CD4-positive, alpha-beta T cell (primary cell): ENCODE measurements at places on chromosomes 16 and 17.

GRCh38 chr16:85475233-85475632 is 137.9 kb upstream of the GSE1 start:
- DNase-seq: no peak

GRCh38 chr17:69434164-69434579 is 19.7 kb downstream of the MAP2K6 start:
- DNase-seq: no peak

DNA sequence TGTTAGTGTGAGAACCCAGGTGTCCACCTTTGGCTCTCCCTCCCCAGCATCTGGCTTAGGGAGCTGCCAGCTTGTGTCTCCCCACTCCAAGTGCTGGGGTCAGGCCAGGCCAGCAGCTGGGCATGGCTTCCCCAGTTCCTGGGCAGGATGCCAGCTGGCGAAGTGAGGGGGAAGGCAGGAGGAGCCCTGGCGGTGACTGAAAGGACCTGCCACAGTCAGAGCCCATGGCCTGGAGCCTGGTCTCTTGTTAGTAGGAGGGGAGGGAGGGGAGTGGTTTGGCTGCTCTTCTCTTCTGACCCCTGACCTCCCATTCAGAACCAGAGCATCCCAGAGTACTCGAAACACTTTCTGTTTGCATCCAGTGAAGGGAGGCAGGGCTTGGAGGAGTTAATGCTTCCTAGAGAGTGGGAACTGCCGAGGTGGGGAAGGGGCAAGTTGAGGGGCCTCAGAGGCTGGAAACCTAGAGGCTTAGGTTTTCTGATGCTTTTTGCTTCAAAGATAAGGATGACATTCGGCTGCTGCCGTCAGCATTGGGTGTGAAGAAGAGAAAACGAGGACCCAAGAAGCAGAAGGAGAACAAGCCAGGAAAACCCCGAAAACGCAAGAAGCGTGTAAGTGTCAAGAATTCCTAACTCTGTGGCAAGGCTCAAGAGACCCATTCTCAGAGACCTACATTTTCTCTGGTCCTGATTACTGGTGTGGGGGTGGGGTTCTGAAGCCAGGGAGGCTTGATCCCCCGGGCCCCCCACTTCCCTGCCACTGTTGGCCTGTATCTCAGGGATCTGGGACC is 772 bp downstream of the CHD3 start:
- peak; percentile 49 for DNase-seq

- no peak for DNase-seq
These were observed 30.7 kb upstream of the SSTR2 start for GRCh38 chr17:73133911-73134649.

DNA sequence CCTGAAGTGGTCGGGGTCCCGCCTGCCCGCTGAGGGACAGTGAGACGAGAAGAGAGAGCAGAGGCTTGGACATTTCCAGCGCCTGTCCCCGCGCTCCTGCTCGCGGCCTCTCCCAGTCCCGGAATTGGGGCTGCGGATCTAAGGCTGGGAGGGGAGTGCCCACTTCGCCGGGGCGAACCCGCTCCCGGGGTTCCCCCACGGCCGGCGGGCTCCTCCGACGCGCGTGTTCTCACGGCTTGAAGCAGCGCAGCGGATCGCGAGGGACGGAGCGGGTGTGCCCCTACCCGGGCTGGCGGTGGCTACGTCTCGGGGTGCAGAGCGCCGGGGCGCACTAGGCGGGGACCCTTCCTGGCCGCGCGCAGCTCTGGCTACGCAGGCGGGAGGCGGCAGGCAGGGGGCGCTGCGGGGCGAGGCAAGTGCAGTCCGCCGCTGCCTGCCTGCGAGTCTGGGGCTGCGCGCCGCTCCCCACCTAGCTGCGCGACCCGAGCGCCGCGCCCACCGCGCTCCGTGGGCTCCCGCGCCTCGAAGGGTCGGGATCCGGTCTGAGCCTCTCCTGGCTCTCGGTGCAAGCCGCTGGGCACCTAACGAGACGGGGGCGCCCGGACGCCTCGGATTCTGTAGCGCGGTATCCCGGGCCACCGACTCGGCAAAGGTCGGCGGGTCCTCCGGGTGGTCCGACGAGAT is 1.2 kb downstream of the NGFR start:
- DNase-seq: peak; percentile 78

DNA sequence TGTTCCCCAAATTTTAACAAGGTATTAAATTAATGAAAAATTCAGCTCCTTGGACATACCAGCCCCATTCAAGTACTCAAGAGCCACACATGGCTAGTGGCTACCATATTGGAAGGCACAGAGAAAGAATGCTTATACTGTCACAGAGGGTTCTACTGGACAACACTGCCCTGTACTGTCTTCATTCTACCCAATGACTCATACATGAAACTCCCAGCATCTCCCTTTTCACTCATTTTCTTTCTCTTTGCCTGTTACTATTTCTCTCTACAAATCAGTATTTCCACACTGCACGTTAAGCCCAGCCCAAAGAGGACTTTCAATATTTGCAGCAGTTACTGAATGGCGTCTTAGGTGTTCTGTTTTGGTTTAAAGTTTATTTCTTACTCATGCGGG is 72.1 kb upstream of the RCVRN start:
- no peak for DNase-seq

DNA sequence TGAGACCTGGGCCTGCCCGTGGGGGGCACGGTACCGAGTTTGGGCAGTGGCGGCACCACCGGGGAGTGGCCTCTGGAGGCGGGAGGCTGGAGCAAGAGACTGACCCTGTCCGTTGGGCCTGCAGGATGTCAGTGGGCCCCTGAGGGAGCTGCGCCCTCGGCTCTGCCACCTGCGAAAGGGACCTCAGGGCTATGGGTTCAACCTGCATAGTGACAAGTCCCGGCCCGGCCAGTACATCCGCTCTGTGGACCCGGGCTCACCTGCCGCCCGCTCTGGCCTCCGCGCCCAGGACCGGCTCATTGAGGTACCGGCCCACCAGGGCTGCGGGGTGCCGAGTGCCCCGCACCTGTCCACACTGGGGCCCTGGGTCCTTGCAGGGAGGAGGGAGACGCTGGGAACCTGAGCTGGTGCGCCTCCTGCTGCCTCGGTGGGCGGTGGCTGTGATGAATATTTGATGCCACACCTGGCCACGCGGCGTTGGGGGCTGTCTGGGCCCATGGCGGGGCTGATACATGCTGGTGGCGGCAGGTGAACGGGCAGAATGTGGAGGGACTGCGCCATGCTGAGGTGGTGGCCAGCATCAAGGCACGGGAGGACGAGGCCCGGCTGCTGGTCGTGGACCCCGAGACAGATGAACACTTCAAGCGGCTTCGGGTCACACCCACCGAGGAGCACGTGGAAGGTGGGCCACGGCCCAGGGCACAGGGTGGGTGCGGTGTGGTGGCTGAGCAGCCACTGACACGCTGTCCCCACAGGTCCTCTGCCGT is 9.7 kb downstream of the NHERF2 start:
- no peak for DNase-seq

GRCh38 chr17:60421273-60422161 is 772 bp upstream of the CHCT1 start:
- DNase-seq: peak; percentile 76
